Bronchus fibroblast of lung (primary cell): ENCODE measurements at places on chromosomes 2 and 18. TPM values are rescaled to one million over a fixed set of nuclear protein-coding genes. Genes with fewer than 3 reads are reported as not detected.

The THUMPD2 gene
- 3.7 and 4.2 TPM in 2 replicates for total RNA-seq

The RNF144A gene
- 2.8 and 3.0 TPM in 2 replicates for total RNA-seq

The DYNAP gene
- not detected in 2 replicates for total RNA-seq

The SNTG2 gene
- not detected in 2 replicates for total RNA-seq

The CTAGE1 gene
- not detected in 2 replicates for total RNA-seq

The PJVK gene
- 0.84 and 0.89 TPM in 2 replicates for total RNA-seq
